ENCODE measurements at places on chromosomes 6 and 20.

- DNase-seq: no peak
Measured at GRCh38 chr6:168516944-168517741, 76.2 kb downstream of the SMOC2 start.

DNA sequence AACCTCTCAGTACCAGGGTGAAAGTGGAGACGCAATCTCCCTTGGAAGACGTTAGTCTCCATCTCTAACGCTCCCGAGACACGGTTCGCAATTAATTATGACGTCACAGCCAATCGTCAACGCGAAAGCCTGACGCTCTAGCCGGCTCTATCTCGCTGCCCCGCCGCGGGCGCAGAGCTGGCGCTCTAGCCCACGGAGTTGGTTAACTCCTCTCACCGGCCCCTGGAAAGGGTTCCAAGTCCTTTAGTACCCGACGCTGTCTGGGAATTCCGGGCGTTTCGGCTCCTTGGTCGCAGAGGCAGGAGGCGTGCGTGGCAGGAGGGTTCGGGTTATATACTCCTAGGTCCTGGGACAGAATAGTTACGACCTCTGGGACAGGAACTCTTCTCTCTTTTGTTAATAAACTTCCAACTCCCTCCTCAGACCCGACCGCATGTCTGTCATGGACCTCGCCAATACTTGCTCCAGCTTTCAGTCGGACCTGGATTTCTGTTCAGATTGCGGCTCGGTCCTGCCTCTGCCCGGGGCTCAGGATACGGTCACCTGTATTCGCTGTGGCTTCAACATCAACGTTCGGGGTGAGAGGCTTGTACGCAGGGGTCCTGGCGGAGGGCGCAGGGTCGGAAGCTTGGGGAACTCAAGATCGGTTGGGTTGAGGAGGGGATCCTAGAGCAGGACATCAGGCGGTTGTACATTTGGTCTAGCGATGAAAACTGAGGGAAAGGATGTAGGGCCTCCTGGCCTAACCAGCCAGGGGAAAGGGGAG, at the start of gene POLR1H:
Gene POLR1H (plus strand): TSS at position 174 of the 766 bp plus-strand sequence. CDS start 260 bp downstream, at position 434.
- peak; percentile 98 for DNase-seq

DNA sequence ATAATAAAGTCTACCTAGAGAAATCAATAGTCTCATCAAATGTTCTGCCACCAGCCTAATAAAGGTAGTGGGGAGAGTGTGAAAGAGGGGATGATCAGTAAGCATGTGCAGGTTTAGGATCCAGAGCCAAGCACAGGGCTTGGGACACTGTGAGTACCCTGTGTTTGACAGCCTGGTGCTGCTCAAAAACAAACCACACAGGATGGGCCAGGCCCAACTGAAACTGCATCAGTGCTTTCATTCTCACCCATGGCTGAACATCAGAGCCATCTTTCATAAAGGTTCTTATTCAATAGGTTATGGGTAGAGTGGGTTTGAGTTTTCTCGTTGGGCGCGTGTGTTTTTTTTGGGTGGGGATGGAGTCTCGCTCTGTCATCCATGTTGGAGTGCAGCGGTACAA, 87.3 kb upstream of the NHSL1 start:
- DNase-seq: no peak

DNA sequence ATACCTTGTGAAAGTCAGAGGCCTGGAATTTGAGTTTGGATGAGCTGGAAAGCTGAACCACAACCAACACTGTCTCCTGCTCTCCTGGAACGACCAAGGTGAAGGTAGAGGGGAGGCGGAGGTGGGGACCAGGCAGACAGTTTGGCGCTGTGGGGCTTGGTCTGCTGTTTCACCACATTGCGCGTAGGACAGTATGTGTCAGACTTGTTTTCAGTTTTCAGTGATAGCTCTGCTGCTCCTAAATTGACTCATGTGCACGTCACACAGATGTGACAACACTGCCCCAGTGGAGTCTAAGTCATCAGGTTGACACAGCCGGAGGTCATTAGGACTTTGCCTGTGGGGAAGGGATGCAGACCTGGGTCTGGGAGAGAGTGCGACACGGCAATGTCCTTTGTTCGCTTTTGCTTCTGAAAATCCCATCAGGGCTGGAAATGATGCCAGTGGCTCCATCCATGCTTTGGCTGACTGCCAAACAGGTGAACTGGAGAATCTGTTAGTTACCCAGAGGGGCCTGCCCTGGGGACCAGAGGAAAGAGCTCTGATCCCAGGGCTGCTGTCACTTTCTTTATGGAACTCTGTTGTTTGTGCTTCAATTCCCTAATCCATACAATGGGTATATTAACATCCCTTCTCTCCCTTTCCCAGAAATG, 255.5 kb downstream of the CDC5L start:
- no peak for DNase-seq

DNA sequence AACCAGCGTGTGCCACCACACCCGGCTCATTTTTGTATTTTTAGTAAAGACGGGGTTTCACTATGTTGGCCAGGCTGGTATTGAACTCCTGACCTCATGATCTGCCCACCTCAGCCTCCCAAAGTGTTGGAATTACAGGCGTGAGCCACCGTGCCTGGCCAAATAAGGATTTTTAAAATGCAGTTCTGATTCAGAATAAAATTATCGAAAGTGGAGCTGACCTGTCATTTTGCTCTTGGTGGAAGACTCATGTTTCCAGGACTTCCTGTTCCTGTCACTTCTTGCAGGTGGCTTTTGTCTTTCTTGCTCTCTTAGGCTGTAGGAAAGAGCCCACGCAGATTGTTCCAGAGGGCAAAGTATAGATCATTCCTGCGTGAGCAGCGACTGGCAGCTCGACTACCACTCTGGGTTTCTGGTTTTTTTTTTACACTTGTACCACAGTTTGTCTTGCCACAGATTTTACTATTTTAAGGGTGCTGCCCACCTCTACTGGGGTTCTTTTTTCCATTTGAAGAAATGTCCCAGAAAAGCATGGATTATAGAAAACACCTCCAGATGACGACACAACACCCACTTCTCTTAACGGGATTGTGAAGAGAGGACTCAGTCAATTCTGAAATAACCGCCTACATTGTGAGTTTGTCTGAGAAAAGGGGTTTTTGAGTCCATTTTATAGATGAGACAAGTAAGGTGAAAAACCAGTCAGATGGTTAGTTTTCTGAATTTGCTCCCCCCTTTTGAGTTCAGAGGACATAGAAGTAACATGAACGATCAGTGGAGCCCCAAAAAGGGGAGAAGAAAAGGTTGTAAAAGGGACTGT, 7.5 kb downstream of the JARID2 start:
- no peak for DNase-seq

DNA sequence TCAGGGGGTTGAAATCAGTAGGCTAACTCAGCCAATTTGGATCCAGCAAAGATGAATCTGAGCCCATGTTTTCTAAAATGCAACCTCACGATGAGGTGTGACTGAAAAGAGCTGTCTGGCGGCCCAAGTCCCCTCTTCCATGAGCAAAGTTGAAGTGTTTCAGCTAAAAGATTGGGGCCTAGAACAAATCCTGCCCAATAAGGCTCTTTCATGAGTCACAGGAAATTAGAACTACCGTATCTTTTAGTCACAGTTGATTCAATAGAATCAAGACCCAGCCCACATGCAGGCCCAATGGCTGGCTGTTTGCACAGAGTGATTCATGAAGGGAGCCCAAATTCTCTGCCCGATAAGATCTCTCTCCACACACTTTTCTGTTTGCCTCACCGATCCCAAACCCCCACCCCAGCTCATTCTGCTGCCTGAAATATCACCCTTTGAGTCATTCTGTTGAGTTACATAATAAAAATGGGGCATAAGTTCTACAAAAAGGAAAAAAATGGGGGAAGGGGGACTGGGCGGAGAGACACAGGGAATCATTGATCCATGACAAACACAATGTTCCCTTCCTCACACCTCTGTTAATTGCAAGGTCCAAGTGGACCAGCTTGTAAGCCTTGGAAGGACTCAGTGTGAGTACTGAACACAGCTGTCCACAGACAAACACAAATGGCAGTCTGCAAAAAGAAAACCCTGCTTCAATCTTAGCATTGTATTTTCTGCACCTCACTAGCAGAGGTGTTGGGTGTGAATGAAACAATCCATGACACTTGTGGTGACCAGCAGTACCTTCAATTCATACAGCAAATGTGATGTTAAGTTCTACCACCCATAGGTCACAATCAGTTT, 13.8 kb downstream of the FOXQ1 start:
- DNase-seq: no peak

DNA sequence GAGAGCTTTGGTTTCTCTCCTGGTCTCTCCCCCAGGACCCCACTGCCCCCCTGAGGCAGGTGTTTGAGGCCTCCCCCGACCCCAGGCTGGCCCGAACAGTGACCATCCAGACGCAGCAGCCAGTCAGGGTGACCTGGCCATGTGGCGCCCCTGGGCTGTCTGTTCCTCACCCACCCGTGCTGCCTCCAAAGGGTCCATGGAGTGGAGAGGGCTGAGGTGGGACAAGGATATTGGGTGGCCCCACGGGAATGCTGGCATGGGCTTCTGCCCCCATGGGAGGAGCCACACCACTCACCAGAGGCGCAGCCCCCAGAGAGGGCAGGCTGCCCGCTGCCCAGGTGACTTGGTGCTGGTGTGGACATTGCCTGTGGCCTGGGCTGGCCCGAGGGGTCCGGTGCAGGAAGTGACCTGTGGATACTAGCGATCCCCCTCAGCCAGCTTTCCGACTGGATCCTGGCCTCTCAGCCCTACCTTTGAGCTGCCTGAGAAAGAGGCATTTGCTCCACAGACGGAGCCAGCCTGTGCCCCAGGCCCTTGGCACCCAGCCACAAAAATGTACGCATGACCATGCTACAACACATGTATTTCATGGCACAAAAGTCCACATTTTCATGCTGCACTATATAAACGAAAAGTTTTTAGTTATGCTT, 50.8 kb downstream of the BCAS4 start:
- no peak for DNase-seq

- DNase-seq: no peak
Measured at GRCh38 chr6:37382994-37383765, 29.4 kb downstream of the RNF8 start.

GRCh38 chr6:37821446-37821845, 1.9 kb downstream of the ZFAND3 start:
- no peak for DNase-seq

DNA sequence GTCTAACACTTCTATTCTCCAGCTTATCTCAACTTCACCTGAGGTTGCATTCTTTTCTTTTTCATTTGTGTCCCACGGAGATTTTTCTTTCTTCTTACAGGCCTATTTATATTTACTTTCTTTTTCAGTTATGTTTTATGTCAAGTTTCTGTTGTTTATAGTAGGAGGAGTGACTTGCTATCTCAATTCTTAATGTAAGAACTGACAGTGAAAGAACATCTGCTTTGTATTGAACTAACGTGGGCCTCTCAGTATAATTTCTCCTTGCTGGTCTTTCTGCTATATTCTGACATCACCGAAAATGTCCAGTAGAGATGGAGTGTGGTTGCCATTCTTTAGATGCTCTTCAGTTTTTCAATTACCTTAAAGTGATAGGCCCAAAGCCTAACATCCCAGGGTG, 521.7 kb downstream of the EPM2A start:
- no peak for DNase-seq

- no peak for DNase-seq
Measured at GRCh38 chr6:138311268-138311667, 66.4 kb upstream of the SMIM28 start.

DNA sequence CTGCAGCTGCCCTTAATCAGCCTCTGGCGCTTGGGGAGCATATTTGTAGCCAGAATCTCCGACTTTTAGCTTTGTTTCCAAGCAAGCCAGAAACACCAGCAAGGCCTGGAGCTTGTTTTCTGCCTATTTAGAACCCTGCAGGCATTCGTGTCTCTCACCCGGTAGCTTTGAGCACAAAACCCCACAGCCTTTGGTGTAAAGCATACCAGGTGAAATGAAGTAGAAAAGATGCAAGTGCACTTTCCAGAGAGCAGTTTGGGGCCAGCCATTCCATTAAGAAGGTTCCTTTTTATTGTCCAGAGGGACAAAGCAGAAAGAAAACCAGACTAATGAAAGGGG, 736 bp downstream of the FAM217B start:
- DNase-seq: no peak

DNA sequence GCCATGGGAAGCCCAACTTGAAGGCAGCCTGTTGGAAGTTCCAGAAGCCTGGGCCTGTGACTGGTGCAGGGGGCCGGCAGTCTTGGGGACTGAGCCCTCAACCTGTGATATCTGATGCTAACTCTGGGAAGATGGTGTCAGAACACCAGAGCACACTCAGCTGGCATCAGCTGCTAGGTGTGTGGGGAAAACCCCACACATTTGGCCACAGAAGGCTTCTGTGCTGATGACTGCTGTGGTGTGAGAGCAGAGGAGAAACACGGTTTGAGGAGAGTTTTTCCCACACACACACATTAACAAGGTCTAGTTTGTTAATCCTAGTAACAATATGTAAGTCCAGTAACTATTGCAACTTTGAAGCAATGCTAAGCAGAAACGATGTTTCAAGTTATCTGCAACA, 78.0 kb downstream of the PSMB1 start:
- no peak for DNase-seq

DNA sequence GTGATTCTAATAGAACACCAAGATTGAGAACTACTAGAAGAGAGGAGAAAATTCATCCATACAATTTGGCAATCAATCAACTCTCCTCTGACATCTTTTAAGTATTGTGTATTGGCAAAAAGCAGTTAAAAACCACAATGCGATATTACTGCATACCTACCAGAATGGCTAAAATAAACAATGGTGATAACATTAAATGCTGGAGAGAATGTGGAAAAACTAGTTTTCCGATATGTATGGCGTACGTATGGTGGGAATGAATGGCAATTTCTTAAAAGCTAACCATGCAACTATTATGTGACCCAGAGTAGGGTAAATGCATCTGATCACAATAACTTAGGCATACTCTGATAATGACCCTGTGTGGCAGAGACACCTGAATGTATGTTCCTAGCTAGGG, 29.3 kb upstream of the LAMA4 start:
- DNase-seq: no peak

Data from WERI-Rb-1 (cell line).